ENCODE measurements at places on chromosomes 2 and 18.

DNA sequence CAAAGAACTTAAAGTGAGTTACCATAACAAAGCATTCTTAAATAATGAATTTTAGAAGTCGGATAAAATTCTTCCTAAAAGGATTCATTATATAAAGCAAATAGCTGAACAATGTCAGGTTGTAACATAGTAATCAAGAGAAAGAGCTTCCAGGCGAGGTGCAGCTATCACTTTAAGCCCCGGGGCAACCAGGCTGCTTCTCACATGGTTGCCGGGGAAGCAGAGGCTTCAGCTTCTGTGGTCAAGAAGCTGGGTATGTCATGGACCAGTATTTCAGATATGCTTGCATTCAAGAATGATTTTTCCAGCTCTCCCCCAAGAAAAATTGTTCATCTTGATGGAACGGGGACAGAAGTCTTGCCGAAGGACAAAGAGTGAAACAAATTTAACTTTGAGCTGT lies 23.6 kb upstream of the KYNU start:
- H3K36me3 ChIP-seq, result no peaks in the 10 kb centered on the region
- H3K27ac ChIP-seq, result no peak overlapping the region
- no peak overlapping the region for H3K4me3 ChIP-seq
- no peak for DNase-seq
- H3K4me1 ChIP-seq, result peaks cover 3% of the 10 kb centered on the region

- H3K4me3 ChIP-seq, result no peak overlapping the region
- H3K27me3 ChIP-seq, result no peaks in the 10 kb centered on the region
- H3K36me3 ChIP-seq, result no peaks in the 10 kb centered on the region
Measured at GRCh38 chr2:145228506-145228905, 708.6 kb upstream of the ZEB2 start.

DNA sequence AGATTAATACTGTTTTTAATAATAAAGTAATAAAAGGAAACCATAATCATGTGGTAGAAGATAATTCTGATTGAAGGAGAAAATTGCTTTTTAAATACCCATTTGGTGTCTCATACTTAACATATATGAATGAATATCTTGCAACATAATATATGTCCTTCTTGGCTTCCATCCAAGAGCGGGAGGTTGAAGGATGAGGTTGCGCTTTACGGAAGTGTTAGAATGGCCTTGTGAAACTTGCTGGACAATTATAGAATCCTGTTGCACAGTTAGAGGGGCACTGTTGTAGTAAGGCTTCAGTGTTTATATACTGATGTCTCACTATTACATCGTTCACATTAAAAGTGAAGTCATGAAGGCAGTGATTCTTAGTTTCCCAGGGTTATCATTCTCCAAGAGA lies 9.4 kb downstream of the INSIG2 start:
- H3K27me3 ChIP-seq, result no peaks in the 10 kb centered on the region
- H3K27ac ChIP-seq, result no peak overlapping the region
- H3K4me3 ChIP-seq, result no peak overlapping the region
- DNase-seq, result no peak

- H3K4me1 ChIP-seq, result no peaks in the 10 kb centered on the region
- no peak overlapping the region for H3K4me3 ChIP-seq
- peaks cover 25% of the 10 kb centered on the region for H3K36me3 ChIP-seq
- no peak for DNase-seq
- H3K27me3 ChIP-seq, result no peaks in the 10 kb centered on the region
Measured at GRCh38 chr2:32523686-32524085, 104.2 kb upstream of the TTC27 start.

DNA sequence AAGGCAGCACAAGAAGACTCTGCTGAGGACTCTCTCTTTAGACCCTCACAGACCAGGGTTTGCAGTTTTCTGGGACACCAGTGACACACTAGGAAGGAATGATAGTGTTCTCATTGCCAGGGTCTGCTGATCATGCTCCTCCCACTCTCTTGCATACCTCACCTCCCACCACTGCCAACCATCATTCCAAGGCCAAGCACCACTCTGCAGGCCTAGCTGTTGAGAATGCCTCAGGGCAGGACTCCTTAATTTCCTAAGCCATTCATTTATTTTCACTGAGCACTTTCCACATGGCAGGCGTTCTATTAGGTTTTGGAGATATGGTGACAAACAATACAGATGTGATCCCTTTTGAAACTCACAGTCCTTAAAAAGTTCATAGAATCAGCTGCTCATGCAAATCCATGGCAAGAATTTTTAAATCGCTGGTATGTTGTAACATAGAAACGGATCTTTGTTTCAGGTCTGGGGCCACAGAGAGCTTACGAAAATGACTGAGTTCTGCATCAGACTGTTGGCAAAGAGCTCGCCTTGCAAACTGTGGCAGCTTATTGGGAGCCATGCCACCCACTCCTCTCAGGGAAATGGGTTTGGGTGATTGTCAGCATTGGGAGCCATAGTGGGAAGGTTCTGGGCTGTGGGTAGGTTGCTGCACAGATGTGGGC lies 78.5 kb downstream of the XDH start:
- no peak for DNase-seq
- peaks cover 4% of the 10 kb centered on the region for H3K27me3 ChIP-seq
- no peaks in the 10 kb centered on the region for H3K36me3 ChIP-seq
- H3K27ac ChIP-seq, result no peak overlapping the region

GRCh38 chr2:201233812-201234662 lies 26.3 kb upstream of the CASP8 start:
- no peak for DNase-seq
- no peak overlapping the region for H3K27ac ChIP-seq
- H3K4me1 ChIP-seq, result peaks cover 21% of the 10 kb centered on the region
- H3K36me3 ChIP-seq, result no peaks in the 10 kb centered on the region

DNA sequence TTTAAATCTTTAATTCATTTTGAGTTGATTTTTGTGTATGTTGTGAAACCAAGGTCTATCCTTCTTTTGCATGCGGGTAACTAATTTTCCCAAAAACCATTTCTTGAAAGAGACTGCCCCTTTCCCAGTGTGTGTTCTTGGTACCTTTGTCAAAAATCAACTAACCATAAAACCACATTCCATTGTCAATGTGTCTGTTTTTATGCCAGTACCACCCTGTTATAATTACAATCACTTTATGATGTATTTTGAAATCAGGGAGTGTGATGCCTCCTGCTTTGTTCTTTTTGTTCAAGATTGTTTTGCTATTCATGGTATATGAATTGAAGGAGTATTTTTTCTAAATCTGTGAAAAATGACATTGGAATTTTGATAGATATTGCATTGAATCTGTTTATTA lies 689.6 kb downstream of the TSN start:
- H3K4me1 ChIP-seq, result no peaks in the 10 kb centered on the region
- DNase-seq, result no peak
- no peak overlapping the region for H3K27ac ChIP-seq
- no peaks in the 10 kb centered on the region for H3K36me3 ChIP-seq

DNA sequence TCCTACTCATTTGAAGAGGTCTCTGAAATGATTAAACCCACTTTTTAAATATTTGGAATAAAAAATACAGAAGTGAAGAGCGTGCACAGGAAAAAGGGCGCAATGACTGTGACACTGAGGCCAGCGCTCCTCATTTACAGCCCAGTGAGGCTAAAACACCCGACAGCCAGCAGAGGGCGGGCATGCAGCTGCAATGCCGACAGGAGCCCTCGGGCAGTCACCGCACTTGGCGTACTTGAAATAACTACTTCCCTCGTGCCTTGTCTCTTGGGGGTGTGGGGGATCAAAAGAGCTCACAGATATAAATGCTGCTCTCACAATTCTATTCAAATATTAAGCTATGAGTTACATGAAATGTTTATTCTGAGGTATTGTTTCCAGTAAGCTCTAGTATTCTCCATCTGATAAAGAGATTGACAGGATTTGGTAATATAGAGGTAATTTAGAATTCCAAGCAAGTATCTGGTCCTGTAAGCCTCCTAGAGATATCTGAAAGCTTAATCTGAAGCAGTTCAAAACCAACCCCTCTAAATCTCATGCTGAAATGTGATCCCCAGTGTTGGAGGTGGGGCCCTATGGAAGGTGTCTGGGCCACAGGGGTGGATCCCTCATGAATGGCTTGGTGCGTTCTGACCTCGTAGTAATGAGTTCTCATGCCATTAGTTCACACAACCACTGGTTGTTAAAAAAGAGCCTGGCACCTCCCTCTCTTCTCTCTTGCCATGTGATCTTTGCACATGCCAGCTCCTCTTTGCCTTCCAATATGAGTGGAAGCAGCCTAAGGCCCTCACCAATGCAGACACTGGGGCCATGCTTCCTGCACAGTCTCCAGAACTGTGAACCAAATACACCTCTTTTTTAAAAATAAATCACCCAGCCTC lies 93.6 kb downstream of the ZAP70 start:
- H3K36me3 ChIP-seq, result no peaks in the 10 kb centered on the region
- no peak overlapping the region for H3K27ac ChIP-seq
- H3K4me3 ChIP-seq, result no peak overlapping the region
- no peaks in the 10 kb centered on the region for H3K4me1 ChIP-seq
- peak; percentile 81 for DNase-seq
- H3K27me3 ChIP-seq, result no peaks in the 10 kb centered on the region

DNA sequence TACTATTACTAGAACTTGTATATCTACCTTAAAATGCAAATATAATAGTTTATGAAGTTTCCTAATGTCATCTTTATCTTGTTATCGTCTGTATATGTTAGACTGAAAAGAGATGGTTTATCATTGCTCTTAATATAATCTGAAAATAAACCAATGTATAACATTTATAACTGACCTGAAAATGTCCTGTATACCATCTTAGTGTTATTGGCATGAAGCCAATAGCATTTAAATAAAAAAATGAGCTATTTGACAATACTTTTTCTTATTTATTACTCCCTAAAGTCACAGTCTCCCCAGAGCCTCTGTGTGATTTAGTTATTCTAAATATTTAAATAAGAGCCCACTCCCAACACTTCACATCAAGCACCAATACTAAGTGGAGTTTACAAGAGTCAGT lies 1.8 kb downstream of the VWC2L start:
- DNase-seq, result no peak
- no peaks in the 10 kb centered on the region for H3K36me3 ChIP-seq
- H3K4me1 ChIP-seq, result no peaks in the 10 kb centered on the region
- no peak overlapping the region for H3K27ac ChIP-seq
- no peaks in the 10 kb centered on the region for H3K27me3 ChIP-seq

DNA sequence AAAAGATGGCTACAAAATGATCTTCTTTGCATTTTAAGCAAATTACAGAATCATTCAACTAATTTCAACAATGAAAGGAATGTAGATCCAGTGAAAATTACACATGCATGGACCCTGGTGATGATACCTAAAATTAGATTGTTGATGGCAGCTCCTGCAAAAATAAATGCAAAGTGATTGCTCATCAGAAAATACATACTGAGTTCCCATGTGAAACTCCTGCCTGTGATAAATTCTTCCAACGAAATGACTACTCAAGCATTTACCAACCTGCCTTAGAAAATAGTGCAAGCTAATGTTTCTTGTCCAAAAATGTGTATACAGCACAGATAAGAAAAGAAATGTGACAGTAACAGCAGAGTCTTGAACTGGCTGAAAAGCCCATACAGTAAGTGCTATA lies 300.0 kb upstream of the REV1 start:
- DNase-seq, result no peak
- no peak overlapping the region for H3K27ac ChIP-seq
- no peaks in the 10 kb centered on the region for H3K4me1 ChIP-seq
- H3K36me3 ChIP-seq, result no peaks in the 10 kb centered on the region
- H3K27me3 ChIP-seq, result peaks cover 5% of the 10 kb centered on the region
- H3K4me3 ChIP-seq, result no peak overlapping the region

GRCh38 chr2:109318949-109319342 lies 189.9 kb downstream of the SH3RF3 start:
- no peak for DNase-seq
- H3K27ac ChIP-seq, result no peak overlapping the region
- H3K36me3 ChIP-seq, result no peaks in the 10 kb centered on the region
- H3K27me3 ChIP-seq, result peaks cover 6% of the 10 kb centered on the region
- no peak overlapping the region for H3K4me3 ChIP-seq

GRCh38 chr2:31066551-31066950 lies 71.7 kb downstream of the GALNT14 start:
- peaks cover 11% of the 10 kb centered on the region for H3K27me3 ChIP-seq
- no peak overlapping the region for H3K27ac ChIP-seq
- no peak overlapping the region for H3K4me3 ChIP-seq
- no peaks in the 10 kb centered on the region for H3K4me1 ChIP-seq
- DNase-seq, result no peak

DNA sequence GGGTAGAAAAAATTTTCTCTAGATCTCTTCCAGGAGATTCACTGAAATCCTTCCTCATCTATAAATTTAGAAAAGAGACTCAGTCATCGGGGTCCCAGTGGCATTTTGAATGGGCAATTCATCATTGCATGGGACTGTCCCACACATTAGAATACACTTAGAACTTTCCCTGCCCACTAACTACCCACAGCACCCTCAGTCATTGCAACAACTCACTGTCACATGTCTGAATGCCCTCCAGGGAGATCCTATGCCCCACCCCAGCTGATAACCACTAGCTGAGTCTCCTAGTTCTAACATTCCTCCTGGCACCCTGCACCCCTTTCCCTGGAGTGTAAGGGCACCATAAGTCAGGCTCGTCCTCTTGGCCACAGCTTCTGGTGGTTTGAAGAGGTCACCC lies 89.6 kb downstream of the INSIG2 start:
- H3K27ac ChIP-seq, result no peak overlapping the region
- no peaks in the 10 kb centered on the region for H3K36me3 ChIP-seq

DNA sequence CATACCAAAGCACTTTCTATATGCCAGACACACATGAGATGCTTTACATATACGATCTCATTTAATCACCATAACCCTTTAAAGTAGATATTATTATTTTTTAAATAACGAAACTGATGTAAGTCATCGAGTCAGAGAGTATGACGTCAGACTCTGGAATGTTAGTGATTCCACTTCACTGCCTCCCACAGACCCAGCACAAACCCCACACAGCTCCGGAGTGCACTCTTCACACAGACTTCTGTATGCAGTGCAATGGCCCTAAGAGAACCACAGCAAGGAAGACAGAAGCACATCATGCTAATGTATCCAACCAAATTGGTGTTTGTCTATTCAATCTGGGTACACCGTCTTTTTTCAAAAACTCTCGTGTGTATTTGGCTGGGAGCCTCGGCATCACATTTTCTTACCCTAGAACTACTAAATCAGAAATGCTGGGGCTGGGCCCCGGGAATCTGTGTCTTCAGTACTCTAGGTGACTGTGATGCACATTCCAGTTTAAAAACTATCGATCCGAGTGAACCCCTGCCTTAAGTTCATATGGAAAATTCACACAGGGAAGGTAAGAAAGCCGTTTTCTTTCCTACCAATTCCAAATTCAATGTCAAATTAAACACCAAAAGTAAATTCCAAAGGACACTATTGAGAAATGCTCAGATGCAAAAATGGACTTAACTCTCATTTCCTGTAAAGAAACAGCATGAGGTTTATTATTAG lies 117.7 kb upstream of the ACVR1C start:
- H3K27me3 ChIP-seq, result peaks cover 3% of the 10 kb centered on the region
- no peak overlapping the region for H3K4me3 ChIP-seq
- H3K36me3 ChIP-seq, result peaks cover 15% of the 10 kb centered on the region
- H3K27ac ChIP-seq, result peak overlapping the region; percentile 25

DNA sequence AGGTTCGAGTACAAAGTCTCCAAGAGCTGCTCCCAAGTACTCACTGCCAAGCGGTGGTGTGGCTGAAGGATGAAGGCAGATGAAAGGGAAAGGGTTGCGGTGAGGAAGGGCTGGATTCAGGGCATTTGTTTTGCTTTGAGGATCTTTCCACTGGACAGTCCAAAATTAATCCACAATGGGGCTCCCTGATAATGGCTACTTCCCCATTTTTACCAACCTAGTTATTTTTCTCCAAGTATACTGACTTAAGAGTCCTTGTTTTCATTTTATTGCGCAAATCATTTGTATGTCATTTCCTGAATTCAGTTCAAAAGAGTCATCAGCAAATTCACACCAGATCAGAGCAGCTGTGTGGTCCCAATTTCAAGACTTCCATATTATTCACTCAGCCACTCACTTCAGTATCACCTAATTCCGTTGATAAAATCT lies 464 bp upstream of the SESTD1 start:
- H3K36me3 ChIP-seq, result peaks cover 3% of the 10 kb centered on the region
- peaks cover 13% of the 10 kb centered on the region for H3K27me3 ChIP-seq
- peak overlapping the region; percentile 85 for H3K27ac ChIP-seq
- peaks cover 10% of the 10 kb centered on the region for H3K4me1 ChIP-seq
- DNase-seq, result no peak
